ENCODE measurements at places on chromosomes 16 and 17. TPM values are rescaled to one million over a fixed set of nuclear protein-coding genes. Genes with fewer than 3 reads are reported as not detected.

DNA sequence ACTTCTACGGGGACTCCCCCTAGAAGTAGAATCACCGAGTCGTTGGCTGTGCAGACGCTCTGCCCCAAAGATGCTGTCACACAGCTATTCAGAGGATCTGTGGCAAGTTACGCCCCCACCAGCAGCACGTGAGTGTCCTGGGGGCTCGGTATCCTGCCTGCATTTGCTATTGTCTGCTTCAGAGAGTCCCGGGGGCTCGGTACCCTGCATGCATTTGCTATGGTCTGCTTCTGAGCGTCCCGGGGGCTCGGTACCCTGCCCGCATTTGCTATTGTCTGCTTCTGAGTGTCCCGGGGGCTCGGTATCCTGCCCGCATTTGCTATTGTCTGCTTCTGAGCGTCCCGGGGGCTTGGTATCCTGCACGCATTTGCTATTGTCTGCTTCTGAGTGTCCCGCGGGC is 23.8 kb upstream of the ZNF469 start:
- DNase-seq, result no peak

- no peak for DNase-seq
Observed at GRCh38 chr16:14635395-14636165, 2.8 kb downstream of the BFAR start.

- no peak for DNase-seq
Observed at GRCh38 chr16:24508614-24509013, 30.8 kb upstream of the RBBP6 start.

GRCh38 chr17:4519361-4519788 is 20.7 kb downstream of the SPNS2 start:
- DNase-seq, result no peak

DNA sequence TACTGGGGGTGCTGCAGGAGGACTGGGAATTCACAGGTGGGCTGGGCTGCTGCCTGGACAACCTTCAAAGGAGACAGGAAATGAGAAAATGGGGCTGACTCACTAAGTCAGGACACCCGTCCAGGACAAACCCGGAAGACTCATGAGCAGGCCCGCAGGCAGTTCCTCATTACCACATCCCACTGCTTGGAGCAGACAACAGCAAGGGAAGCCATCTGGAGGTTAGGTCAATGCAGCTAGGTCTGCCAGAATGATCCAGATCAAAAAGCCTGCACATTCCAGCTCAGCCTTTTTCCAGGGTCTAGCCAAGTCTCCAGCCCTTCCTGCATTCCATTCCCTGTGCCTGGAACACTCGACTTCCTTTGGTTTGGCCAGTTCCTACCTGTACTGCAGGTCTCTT is 536.5 kb upstream of the CDH11 start:
- no peak for DNase-seq

DNA sequence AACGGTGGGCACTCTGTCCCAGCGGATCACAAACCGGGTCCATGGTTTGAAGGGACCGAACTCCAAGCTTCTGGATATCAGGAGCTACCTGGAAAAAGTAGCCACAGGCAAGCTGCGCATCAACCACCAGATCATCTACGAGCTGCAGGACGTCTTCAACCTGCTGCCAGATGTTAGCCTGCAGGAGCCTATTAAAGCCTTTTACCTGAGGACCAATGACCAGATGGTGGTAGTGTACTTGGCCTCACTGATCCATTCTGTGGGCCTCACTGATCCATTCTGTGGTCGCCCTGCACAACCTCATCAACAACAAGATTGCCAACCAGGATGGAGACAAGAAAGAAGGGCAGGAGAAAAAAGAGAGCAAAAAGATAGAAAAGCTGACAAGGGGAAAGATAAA is 6.3 kb upstream of the CEP112 start:
- no peak for DNase-seq

DNA sequence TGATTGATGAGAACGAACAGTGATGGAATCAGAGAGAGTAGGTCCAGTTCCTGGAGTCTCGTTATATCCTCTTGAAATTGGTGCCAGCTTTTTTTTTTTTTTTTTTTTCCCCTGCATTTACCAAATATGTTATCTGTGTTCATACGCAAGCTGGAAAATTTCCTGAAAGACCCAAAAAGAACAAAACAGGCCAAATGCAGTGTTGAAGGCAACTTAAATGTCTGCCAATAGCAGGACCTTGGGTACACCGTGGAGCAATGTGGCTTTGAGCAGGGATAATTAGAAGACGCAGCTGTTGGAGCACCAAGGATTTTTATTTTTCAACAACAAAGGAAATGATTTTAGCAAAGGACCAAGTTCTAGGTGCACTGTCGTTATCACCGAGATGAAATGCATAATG is 105.0 kb downstream of the ABCC6 start:
- DNase-seq, result peak; percentile 63

GRCh38 chr16:49158029-49158642 is 123.5 kb downstream of the CBLN1 start:
- peak; percentile 77 for DNase-seq

Gene SDR42E1
- total RNA-seq, result 4.4 TPM

Gene TEX19
- total RNA-seq, result 0.34 TPM

Gene EFCAB13
- total RNA-seq, result 1.0 TPM

Gene PRDM7
- not detected for total RNA-seq

Gene SLC25A10
- 15.0 TPM for total RNA-seq
